Activated CD4-positive, CD25-positive, alpha-beta regulatory T cell treated with anti-CD3 and anti-CD28 coated beads, Interleukin-2, amount 50 U/mL, for 16 hours (primary cell): ENCODE measurements at places on chromosomes 7 and 10.

GRCh38 chr7:17392846-17393245, 94.4 kb downstream of the AHR start:
- DNase-seq: no peak

DNA sequence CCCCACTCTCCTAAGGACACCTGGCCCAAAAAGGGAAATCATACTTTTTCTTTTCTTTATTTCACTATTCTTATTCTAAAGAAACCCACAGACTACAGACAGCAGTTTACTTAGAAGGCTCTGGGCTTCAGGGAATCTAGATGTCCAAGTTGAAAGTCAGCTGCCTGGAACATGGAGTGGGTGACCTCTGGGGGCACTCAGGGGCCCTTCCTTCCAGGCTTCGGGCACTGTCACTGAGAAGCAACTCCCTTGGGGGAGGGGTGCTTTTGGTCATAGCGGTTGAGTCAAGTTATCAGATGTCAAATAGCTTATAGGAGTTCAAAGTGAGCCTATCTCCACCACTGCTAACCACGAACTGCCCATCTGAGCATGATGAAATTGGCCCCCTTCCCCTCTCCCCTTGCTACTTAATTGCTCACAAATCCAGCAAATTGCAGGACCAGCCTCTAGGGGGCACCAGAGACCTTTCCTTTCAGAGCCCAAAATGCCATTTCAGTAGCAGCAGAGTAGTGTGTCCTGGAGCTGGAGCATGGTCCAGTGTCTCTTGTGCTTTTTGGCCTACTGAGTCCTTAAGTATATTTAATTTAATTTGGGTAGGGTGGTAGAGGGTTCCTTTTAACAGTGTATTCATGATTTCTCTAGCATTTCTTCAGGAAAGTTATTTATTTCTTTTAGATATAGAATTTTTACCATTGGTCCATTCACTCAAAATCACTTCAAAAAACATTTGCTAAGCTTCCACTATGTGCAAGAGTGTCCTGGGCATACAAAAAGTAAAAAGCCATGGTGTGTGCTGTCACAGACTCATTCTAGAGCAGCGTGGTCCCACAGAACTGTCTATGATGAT, 463.8 kb downstream of the KCNMA1 start:
- peak; percentile 28 for DNase-seq

DNA sequence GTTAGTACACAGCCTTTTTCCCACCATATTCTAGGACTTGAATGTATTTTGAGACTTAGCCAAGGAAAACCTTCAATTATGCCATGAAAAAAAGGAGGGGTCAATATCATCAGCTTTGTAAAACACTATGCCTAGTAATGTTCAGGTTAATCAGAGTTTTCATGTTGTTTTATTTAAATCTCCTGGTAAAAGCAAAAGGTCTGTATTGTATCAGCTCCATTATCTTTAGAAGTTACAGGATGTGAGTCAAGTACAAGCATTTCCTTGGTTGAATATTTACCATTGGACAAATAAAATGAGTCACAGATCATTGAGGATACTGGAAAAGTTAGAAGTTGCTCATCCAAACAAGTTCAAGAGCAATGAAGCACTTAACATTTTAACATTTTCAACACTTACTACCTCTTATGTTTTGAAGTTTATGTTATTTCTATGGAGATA, 89.9 kb upstream of the CAPZA2 start:
- no peak for DNase-seq

- no peak for DNase-seq
Measured at GRCh38 chr7:128284102-128284501, 43.0 kb downstream of the LEP start.

GRCh38 chr7:106165337-106165736, 53.2 kb upstream of the SYPL1 start:
- DNase-seq: no peak
